ENCODE measurements at places on chromosomes 4 and X.
A peak's percentile ranks its signal among the peaks of the same experiment; 100 is the strongest.

- peak; percentile 60 for DNase-seq
Measured at GRCh38 chr4:61580721-61581377, 380.7 kb downstream of the ADGRL3 start.

DNA sequence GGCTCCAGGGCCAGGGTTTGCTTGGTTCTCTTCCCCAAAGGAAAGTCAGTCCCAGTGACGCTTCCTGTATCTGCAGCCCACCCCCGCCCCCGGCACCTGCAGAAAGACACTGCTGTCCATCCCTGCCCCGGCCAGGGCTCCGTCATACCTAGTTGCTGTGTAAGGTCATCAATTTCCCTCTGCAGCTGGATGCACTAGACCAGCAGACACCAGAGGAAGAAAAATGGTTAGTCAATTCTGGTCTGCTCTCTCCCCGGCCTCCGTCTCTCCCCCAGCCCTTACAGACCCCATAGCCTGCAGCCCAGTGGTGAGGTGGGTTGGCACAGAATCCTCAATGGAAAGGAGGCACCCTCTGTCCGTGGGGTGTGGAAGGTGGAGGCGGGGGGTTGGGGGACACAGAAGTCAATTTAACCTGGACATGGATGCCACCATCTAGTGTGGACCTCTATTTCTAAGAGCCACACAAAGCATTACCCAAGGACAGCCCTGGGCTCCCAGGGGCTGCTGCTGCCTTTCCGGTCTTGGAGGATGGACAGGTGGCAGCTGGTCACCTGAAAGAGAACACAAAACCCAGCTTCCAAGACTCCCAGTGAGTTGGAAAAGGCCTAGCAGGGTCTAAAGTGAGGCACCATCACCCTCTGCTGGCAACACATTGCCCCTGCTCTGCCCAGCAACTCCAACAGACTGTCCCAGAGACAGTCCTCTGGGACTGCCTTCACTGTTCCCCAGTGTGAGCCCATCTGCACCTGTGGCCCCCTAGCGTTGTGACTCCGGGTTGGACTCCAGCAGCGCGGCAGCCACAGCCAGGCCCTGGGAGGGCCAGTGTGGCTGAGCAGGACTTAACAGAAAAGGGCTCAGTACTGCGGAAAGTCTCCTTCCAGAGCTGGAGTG lies 40.2 kb upstream of the NHSL2 start:
- DNase-seq: no peak

DNA sequence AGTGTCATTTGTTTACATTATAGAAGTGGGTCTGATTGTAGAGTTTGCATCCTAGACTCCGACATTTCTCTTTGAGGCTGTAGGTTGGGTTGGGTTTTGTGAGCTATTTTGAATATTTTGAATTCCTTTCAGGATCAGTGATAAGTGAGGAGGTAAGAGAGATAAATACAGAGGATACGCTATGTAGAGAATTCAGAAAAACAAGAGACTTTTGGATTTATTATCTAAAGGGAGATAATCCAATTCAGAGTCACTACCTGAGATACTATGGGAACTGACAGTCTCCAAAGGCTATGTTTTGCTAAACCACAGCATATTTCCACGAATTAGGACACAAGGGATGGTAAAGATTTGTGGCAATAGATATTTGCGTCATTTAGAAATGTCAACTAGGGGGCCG lies 16.9 kb upstream of the RAP2C start:
- no peak for DNase-seq

- peak; percentile 44 for DNase-seq
Measured at GRCh38 chr4:169791527-169792156, 33.9 kb upstream of the HPF1 start.

DNA sequence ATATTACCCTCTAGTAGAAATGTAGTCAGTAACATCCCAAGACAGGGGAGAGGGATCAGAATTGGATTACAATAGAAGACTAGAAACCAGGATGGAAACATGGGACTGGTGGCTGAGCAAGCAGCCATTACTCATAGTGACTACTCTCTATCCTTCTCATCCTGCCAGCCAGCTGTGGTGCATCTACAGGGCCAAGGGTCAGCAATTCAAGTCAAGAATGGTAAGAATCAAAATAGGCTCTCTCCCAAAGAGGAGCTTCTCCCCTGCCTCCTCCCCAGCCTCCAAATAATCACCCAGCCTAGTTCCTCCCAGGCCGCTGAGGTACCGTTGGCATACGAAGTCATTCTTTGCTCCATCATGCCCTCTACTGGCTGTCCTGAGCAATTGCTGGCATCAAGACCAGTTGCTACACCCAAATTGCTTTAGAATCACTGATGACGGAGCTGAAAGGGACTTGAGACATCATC lies 19.4 kb downstream of the AWAT2 start:
- DNase-seq: peak; percentile 40

DNA sequence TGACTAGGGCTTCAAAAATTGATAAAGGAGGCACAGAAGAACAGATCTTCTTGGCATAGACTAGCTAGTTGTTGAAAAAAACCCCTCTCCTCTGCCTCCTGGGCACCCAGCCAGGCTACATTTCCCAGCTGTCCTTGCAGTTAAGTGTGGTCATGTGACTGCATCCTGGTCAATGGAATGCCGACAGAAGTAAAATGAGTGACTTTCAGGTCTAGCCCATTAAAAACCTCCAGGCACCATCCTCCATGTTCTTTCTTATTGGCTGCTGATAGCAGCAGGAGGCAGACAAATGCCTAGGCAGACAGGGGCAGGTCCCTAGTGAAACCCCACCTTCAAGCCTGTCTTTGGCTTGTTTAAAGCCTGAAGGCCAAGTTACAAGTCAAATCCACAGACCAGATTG lies 35.3 kb downstream of the ATXN3L start:
- no peak for DNase-seq

GRCh38 chrX:153765138-153766079 lies 1.4 kb downstream of the PLXNB3 start:
- no peak for DNase-seq

DNA sequence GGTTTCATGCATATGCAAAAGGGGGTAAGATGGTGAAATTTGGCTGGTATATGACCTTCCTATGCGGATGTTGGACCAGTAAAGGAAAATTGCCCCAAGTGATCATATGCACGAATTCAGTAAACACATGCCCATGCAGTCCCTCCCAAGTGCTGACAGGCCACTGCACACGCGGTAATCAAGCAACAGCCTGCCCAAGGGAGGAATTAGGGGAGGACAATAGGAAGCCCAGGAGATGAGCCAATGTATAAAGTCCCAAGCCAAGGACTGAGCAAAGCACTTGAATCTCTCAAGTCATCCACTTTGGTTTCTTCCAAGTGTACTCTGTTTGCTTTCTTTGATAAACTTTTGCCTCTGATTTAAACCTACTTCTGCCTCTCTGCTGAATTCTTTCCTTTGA lies 21.1 kb downstream of the MAGEB16 start:
- DNase-seq: peak; percentile 59

DNA sequence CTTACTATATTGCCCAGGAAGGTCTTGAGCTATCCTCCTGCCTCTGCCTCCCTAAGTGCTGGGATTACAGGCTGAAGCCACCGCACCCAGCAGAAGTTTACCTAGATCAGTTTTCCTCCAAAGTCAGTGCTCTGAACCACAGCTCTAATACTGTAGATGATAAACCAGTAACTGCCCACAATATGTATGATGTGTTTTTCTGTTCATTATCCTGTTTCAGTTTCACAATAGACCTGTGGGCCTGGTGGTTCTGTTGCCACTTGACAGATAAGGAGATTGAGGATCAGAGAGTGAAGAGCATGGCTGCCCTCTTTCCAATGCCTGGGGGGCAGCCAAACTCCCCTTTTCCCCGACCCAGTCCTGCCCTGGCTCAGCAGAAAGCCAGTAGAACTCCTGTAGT lies 87.0 kb downstream of the EFNB1 start:
- no peak for DNase-seq

- no peak for DNase-seq
Measured at GRCh38 chr4:76867880-76868655, 29.9 kb downstream of the SOWAHB start.

DNA sequence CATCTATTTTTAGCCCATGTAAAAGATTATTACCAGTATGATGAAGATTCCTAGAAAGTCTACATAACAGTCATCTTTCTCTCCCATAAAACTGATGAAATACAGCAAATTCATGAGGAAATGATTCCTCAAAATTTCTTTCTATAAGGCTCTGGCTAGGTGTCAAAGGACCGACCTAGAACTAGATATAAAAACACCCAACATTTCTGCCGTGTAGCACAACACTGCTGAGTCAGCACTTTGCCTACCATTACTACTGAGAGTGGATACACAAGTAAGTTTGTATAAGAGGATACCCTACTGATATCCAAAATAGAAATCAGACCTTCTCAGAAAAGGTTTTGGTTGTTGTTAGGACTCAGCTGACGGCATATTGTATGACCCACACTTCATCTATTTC lies 24.7 kb downstream of the TMEM47 start:
- no peak for DNase-seq

- DNase-seq: peak; percentile 94
Measured at GRCh38 chr4:3106339-3107186, 32.1 kb downstream of the HTT start.

- DNase-seq: peak; percentile 91
Measured at GRCh38 chrX:23779025-23779424, 3.9 kb upstream of the SAT1 start.

- no peak for DNase-seq
Measured at GRCh38 chr4:143195581-143195980, 10.9 kb downstream of the USP38 start.

DNA sequence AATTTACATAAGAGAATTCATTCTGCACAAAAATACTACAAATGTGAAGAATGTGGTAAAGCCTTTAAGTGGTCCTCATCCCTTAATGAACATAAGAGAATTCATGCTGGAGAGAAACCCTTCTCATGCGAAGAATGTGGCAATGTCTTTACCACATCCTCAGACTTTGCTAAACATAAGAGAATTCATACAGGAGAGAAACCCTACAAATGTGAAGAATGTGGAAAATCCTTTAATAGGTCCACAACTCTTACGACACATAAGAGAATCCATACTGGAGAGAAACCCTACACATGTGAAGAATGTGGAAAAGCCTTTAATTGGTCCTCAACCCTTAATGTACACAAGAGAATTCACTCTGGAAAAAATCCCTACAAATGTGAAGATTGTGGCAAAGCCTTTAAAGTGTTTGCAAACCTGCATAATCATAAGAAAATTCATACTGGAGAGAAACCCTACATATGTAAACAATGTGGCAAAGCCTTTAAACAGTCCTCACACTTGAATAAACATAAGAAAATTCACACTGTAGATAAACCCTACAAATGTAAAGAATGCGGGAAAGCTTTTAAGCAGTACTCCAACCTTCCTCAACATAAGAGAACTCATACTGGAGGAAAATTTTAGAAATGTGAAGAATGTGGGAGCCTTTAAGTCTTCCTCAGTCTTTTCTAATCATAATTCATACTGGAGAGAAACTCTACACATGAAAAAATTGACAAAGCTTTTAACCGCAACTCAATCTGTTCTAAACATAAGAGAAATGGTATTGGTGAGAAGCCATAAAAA lies 37.4 kb downstream of the ZNF718 start:
- peak; percentile 7 for DNase-seq

GRCh38 chr4:152972821-152973628 lies 36.9 kb downstream of the FHDC1 start:
- DNase-seq: peak; percentile 86

- no peak for DNase-seq
Measured at GRCh38 chr4:132792310-132792709, 356.8 kb upstream of the PCDH10 start.

- no peak for DNase-seq
Measured at GRCh38 chr4:10134141-10134540, 17.5 kb upstream of the WDR1 start.

DNA sequence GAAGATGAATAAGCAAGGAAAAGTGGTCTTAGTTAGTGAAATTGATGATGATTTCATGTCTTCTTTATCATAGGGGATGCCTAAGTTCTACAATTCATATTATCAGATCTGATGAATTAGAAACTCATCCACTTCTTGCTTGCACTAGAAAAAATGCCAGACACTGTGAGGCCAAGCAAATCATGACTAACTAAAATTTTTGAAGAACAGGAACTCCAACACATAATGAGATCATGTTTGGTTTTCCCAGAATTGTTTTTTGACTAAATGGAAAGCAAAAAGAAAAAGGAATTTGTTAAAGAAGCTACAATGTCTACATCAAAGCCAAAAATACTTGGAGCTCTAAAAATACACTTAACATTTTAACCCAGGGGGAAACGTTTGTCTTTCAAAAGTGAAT lies 120.4 kb downstream of the ARSF start:
- DNase-seq: peak; percentile 14

GRCh38 chr4:126718136-126718535 lies 914.6 kb upstream of the INTU start:
- no peak for DNase-seq

- DNase-seq: peak; percentile 86
Measured at GRCh38 chrX:109533631-109534030, 3.0 kb upstream of the NXT2 start.

DNA sequence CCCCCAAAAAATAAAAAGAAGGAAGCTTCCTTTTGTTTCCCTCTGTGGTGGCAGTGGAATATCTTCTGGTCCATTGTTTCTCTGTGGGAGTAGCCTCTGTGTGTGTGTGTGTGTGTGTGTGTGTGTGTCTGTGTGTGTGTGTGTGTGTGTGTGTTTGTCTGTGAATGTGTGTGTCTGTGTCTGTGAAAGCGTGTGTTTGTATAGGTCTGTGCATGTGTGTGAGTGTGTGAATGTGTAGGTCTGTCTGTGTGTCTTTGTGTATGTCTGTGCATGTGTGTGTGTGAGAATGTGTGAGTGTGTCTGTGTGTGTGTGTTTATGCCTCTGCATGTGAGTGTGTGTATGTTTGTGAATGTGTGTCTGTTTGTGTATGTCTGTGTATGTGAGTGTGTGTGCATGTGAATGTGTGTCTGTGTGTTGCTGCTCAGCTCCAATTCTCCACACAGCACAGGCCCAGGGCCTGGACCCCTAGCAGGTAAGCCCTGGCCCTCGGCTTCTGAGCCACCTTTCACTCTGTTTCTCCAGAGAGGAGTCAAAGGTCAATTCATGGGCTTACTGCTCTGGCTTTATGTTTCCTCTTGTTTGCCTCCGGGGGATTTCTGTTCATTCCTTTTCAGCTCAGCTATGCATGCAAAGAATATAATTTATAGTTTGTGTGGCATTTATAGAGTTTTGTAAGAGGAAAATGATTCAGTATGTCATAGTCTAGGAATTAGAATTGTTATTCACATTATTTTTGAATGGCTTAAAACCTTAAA lies 89.8 kb downstream of the UCHL1 start:
- DNase-seq: no peak

GRCh38 chrX:49089553-49089952 lies 9.9 kb upstream of the WDR45 start:
- no peak for DNase-seq

DNA sequence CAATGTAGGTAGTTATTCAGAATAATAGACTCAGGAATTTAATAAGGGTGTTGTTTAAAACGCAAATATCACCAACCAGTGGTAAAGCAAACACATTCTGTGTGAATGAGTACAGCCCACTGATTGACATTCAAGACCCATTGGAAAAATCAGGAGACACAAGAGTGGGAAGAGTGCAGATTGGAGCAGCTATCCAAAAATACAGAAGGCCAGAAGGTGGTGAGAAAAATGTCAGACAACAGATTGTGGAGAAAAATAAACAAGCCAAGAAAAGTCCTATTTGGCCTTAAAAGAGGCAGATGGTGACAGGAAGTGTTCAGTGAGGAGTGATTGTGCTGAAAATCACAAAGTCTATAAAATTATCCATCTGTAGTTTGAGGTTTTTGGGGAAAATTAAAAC lies 39.3 kb downstream of the CPE start:
- DNase-seq: no peak

- no peak for DNase-seq
Measured at GRCh38 chrX:139018436-139018835, 306.9 kb upstream of the FGF13 start.

- DNase-seq: no peak
Measured at GRCh38 chrX:11438380-11438723, 145.1 kb downstream of the AMELX start.
